ENCODE measurements at places on chromosomes 5 and 9.

GRCh38 chr9:14097215-14097614, 216.7 kb downstream of the NFIB start:
- peak; percentile 87 for DNase-seq

DNA sequence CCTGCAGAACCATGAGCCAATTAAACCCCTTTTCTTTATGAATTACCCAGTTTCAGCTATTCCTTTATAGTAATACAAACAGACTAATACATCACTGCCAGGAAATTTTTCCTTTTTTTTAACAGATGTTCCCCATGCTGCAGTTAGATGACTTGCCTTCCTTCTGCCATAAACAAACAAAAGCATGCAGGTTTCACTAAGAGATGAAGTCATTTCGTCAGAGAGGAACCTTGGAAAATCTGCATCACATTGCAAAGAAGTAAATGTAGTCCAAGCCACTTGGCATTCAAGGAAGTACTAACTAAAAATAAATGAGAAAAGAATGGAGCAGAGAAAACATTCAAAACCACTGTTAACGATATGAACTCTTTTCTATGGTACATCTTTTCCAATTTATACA, 194.1 kb upstream of the EFNA5 start:
- no peak for DNase-seq

DNA sequence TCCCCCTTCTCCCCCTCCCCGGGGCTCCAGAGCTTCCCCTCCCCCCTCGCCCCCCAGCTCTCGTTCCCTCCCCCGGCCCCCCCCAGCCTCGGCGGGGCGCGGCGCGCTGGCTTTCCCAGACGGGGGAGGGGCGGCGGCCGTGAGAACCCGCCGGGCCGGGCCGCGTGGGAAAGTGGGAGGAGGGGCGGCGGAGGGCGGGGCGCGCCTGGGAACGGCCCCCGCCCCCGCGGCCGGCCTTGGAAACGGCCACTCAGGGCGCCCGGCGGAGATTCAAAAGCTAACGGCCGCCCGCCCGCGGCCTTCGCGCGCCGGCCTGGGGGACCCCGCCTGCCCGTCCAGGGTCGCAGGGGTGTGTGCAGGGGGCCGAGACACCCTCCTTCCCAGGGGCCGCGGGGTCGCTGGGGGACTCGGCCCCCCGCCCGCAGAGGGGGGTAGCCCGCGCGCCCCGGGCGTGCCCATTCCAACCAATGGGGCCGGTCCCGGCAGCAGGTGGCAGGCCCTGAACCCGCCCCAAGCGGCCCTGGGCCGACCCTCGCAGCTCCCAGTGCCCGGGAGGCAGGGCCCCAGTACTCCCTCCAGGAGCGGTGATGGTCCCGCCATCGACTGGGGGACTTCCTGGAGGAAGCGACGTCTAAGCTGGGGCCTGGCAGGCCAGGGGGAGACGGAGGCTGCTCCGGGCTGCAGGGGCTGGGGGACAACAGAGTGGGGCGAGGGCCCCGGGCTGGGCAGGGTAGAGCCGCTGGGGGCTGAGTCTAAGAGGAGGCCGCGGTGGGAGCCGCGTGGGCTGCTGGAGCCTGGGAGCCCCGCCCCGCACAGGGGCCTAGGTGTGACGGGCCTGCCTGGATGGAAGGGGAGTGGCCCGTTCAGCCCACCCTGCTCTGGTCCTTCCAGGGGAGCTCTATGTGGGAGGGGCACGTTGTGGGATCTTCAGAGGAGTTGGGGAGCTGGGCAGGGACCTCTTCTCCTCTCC, 14.2 kb upstream of the NRARP start:
- peak; percentile 56 for DNase-seq

- no peak for DNase-seq
These were observed 146.4 kb downstream of the SGCD start for GRCh38 chr5:156473269-156473908.

DNA sequence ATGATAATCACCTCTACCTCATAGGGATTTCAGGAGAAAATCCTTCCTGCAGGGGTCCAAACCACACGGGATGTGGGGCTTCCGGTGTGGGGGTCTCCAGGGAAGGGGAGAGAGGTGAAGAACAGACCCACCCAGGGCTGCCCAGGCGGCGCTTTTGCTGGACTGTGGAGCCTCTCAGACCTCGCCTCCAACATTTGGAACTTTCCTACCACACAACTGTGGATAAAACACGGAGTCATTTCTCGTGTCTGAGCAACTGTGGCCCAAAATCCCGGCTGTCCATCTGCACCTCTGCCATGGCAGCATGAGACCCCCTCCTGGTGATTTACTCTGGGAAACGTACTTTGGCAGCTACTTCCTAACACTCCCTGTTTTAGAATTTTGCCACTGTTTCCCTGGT, 307.8 kb upstream of the IRX4 start:
- DNase-seq = no peak

DNA sequence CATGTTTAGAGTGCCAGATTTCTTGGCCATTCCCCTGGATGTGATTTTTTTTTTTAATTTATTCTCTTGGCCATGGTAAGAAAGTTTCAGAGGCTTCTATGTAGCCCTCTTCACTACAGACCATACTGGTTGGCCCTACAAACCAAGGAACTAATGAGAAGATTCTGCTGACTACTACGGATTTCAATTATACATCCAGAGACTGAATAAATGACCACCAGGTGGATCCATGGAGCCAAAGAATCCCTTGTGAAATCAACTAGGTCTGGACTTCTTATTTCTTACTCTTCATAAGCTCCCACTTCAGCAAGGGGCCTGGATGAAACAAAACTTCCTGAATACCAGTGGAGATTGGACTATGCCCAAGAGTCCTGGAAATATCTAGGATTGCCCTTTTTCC, 27.6 kb downstream of the ZNF622 start:
- DNase-seq = no peak

Data from A673 (cell line).